ENCODE measurements at places on chromosomes 2 and 18. TPM values are rescaled to one million over a fixed set of nuclear protein-coding genes. Genes with fewer than 3 reads are reported as not detected.

CYP27A1 gene
- 0.64 TPM for total RNA-seq

KATNAL2 gene
- total RNA-seq = 3.9 TPM

GPR55 gene
- not detected for total RNA-seq

SPP2 gene
- not detected for total RNA-seq

IL1R1 gene
- total RNA-seq = 22.9 TPM

ZBTB7C gene
- 7.0 TPM for total RNA-seq

C2orf49 gene
- total RNA-seq = 38.6 TPM

MGAT5 gene
- 77.9 TPM for total RNA-seq

GKN2 gene
- total RNA-seq = not detected

ZNF892 gene
- total RNA-seq = 12.9 TPM

TTLL4 gene
- 7.9 TPM for total RNA-seq

CPLX4 gene
- not detected for total RNA-seq

TXNDC9 gene
- total RNA-seq = 65.2 TPM

ARHGAP28 gene
- under 0.01 TPM for total RNA-seq

GALNT13 gene
- total RNA-seq = 1.0 TPM

LDLRAD4 gene
- not detected for total RNA-seq

EVX2 gene
- total RNA-seq = not detected

EMILIN1 gene
- total RNA-seq = 0.34 TPM

SOX11 gene
- under 0.01 TPM for total RNA-seq

TBR1 gene
- total RNA-seq = not detected

XDH gene
- total RNA-seq = 16.9 TPM

CHRND gene
- total RNA-seq = not detected

TFCP2L1 gene
- total RNA-seq = 20.7 TPM

SCYGR5 gene
- total RNA-seq = not detected

ANKAR gene
- total RNA-seq = 2.4 TPM

ADRA2B gene
- total RNA-seq = under 0.01 TPM

ALPI gene
- not detected for total RNA-seq

CFC1 gene
- not detected for total RNA-seq

PCARE gene
- not detected for total RNA-seq

CCDC121 gene
- total RNA-seq = 1.2 TPM

IL18RAP gene
- 0.21 TPM for total RNA-seq

MAP3K2 gene
- total RNA-seq = 74.7 TPM

GLI2 gene
- total RNA-seq = 0.07 TPM

TMEM37 gene
- not detected for total RNA-seq

MEMO1 gene
- 35.9 TPM for total RNA-seq

MOGAT1 gene
- total RNA-seq = not detected

ANKRD30B gene
- not detected for total RNA-seq

IKZF2 gene
- total RNA-seq = 4.1 TPM

OTOS gene
- total RNA-seq = not detected

GORASP2 gene
- 45.8 TPM for total RNA-seq

POTEJ gene
- not detected for total RNA-seq

CAPN14 gene
- total RNA-seq = 1.4 TPM

METTL8 gene
- total RNA-seq = 43.6 TPM

CXCR4 gene
- total RNA-seq = not detected

ESPNL gene
- total RNA-seq = under 0.01 TPM

HOXD9 gene
- not detected for total RNA-seq

CDCA7 gene
- total RNA-seq = 3.8 TPM

ADGRF3 gene
- total RNA-seq = 0.07 TPM

GLB1L gene
- total RNA-seq = 3.8 TPM

IL1RN gene
- total RNA-seq = 53.7 TPM
